ENCODE measurements at places on chromosomes 1 and 21.

- no peak for DNase-seq
Measured at GRCh38 chr1:114173680-114174079, 20.0 kb upstream of the SYT6 start.

- no peak for DNase-seq
Measured at GRCh38 chr1:201295861-201296260, 12.6 kb downstream of the PKP1 start.

DNA sequence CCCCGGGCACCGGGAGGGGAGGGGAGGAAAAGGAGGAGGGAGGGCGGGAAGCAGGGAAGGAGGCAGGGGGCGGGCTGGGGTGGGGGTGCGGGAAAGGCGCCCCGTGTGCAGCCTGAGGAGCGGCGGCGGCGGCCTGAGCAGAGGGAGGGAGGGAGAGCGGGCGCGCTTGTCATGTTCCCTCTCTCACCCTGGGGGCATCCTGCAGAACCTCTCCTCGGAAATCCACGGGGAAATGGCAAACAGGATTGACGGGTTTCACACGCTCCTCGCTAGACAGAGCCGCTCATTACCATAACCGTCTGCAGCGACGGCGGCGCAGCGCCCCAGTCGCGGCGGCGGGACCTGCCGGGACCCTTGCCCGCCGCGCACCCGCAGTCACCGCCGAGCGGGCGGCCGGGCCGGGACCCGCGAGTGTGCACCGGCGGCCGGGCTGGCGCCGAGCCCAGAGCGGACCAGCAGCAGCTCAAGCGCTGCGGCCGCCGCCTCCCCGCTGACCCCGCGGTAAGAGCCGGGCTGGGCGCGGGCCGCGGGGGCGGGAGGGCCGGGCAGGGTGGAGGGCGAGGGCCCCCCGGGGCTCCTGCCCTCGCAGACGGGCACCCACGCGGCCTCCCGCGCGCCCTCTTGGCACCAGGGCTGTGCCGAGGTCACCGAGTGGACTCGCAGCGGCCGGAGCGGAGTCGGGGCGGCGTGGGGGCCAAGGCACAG, at the start of gene SERTAD4:
TSS of gene SERTAD4 (plus strand) at position 286 of the 705 bp plus-strand sequence. CDS start 5,165 bp downstream, outside the sequence.
- DNase-seq, result no peak

GRCh38 chr1:165451691-165452090, 6.8 kb upstream of the RXRG start:
- no peak for DNase-seq

DNA sequence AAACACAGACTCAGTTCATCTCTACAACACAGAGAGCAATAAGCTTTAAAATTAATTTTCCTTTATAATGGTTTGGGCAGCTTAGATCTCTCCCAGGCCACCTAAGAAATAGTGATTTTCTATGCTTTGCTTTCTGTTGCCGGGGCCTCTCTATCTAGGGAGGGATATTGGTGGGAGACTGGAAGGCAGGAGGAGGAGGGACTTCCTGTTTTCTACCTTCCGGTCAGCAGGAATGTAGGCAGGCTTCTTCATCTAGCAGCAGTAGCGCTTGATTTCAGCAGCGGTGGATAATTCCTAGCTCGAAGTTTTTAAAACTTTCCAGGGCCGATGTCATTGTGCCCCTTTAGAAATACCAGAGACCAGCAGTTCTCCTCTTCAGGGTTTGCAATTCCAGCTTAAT, 5.1 kb upstream of the DESI2 start:
- no peak for DNase-seq

DNA sequence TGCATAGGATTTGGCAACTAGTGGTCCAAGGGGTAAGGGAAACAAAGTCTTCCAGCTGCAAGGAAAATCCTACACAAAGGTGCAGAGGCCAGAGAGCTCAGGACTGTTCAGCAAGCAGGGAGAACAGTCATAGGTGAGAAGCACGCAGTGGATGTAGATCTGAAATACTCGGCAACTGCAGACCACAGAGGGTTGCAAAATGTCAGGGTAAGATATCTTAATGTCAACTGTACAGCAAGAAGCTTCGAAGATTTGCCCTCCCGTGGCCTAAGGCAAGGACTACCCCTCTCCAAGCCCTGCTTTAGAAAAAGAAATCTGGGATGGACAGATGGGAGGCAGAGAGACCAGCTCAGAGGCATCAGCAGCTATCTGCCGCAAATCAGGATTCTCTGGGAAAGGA, 153.4 kb upstream of the IRF2BP2 start:
- DNase-seq, result no peak

DNA sequence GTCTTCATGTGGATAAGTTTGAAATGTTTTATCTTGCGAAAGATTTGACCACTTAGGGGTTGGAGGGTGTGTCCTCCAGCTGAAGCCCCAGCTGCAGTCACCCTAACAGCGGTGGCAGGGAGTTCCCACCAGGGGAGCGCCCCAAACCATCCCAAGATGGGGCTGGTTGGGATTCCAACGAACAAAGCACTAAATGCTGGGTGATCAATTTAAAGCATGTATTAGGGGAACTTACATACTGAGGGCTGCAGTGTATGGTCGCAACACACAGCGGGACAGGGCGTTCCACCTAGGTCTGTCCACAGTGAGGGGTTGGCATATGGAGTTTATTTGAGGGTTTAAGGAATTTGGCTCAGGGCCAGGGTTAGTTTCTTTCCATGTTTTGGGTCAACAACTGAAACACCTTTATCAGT, 26.3 kb downstream of the SLC37A1 start:
- DNase-seq, result no peak

- DNase-seq, result peak; percentile 43
Measured at GRCh38 chr1:10378081-10378841, 20.6 kb upstream of the PGD start.

- no peak for DNase-seq
Measured at GRCh38 chr1:9198538-9199361, 35.8 kb upstream of the H6PD start.

- DNase-seq, result no peak
Measured at GRCh38 chr1:24894002-24894401, 36.1 kb downstream of the RUNX3 start.

GRCh38 chr1:1250786-1251284, 4.3 kb upstream of the C1QTNF12 start:
- no peak for DNase-seq

DNA sequence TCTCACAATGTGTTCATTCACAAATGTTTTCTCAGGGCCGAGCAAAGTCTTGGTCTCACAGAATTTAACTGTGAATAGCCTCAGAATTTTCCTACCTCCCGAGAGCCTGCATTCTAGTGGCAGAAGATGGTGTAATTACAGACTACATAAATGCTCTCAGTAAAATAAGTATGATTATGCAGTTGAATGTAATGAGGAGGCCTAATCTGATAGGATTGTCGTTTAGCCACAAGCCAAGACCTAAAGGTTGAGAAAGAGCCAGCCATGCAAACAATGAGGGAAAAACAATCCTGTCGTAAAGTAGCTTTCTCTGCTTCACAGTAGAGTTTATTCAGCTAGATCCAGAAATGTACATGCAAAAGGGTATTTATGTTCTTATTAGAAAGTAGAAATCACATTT, 607.8 kb upstream of the B3GALT2 start:
- no peak for DNase-seq

- DNase-seq, result peak; percentile 77
Measured at GRCh38 chr1:3543076-3544039, 68.0 kb downstream of the MEGF6 start.

- DNase-seq, result no peak
Measured at GRCh38 chr1:56081173-56081572, 498.2 kb downstream of the PLPP3 start.

- DNase-seq, result no peak
Measured at GRCh38 chr1:224493269-224493668, 58.7 kb upstream of the WDR26 start.

DNA sequence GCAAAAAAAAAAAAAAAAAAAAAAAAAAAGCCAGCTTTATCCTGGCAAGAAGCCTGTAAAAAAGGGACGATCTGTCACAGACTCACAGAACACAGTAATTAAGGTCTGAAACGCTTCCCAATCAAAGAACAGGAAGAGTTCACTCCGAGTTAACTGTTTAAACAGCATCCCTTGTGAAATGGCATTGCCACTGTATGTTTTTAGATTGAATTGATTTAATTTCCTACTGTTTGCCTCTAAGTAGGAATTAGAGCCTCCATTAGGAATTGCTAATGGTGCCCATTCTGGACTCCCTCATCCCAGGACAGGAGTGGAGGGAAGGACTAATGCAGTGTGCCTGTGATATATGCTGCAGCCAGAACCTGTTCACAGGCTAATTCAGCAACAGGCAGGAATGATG, 370.8 kb downstream of the RWDD3 start:
- DNase-seq, result no peak

- no peak for DNase-seq
Measured at GRCh38 chr1:247529771-247530355, 6.4 kb downstream of the OR2C3 start.

- no peak for DNase-seq
Measured at GRCh38 chr1:164452549-164452948, 106.4 kb upstream of the PBX1 start.

DNA sequence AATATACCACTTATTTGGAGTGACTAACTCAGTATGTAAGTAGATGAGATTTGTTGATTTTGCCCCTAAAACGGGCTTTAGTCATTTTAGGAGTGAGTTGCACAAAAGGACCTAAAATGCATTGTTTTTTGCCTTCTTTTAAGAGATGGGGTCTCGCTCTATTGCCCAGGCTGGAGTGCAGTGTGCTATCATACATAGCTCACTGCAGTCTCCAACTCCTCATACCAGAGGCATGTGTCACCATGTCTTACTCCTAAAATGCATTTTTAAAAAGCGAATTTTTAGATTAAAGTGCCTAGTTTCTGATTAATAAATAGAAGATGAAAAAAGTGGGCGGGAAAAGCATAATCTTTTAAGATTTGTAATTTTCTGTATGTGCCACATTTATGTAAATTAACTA, 11.5 kb upstream of the NEXN start:
- DNase-seq, result no peak

- no peak for DNase-seq
Measured at GRCh38 chr1:42152119-42152518, 1.1 kb upstream of the GUCA2B start.

DNA sequence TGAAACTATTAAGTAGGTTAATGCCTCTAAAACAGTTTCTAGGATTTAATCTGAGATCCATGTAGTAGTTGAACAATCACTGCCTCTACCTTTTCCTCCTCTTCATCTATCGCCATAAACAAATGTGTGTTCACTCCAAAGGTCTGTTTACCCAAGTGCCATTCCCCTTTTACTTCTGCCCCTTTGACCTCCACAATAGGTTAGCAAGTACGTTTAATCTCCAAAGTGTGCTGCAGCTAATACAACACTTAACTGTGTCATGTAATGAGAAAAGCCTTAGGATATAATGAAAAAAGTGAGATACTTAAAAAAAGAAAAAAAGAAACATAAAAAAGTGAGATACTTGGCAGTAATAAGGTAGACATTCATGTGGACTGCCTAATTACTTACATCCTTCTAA, 28.2 kb downstream of the GPBP1L1 start:
- DNase-seq, result no peak

GRCh38 chr1:63732666-63733065, 41.2 kb upstream of the ROR1 start:
- DNase-seq, result no peak

DNA sequence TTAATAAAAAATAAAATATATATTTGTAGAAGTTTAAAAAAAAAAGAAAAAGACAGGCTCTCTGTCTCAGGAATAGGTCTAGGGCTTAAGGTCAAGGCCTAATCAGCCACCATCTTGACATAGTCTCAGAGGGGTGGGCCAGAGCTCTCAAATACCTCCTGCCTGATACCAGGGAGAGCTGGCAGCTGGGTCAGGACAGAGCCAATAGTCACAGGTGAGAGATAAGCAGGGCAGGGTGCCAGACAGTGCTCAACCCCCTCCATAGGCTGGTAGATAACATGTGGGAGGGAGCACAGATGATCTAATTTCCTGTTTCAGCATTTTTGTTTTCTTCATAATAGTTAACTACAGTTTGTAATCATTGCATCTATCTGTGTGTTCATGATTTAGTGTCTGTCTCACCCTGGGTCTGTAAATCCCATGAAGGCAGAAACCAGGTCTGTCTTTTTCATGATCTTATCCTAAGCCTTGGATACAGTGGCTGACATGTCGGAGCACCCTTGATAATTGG, 152.0 kb upstream of the GRIK3 start:
- DNase-seq, result no peak

- DNase-seq, result no peak
Measured at GRCh38 chr1:91234181-91234580, 170.5 kb downstream of the HFM1 start.

DNA sequence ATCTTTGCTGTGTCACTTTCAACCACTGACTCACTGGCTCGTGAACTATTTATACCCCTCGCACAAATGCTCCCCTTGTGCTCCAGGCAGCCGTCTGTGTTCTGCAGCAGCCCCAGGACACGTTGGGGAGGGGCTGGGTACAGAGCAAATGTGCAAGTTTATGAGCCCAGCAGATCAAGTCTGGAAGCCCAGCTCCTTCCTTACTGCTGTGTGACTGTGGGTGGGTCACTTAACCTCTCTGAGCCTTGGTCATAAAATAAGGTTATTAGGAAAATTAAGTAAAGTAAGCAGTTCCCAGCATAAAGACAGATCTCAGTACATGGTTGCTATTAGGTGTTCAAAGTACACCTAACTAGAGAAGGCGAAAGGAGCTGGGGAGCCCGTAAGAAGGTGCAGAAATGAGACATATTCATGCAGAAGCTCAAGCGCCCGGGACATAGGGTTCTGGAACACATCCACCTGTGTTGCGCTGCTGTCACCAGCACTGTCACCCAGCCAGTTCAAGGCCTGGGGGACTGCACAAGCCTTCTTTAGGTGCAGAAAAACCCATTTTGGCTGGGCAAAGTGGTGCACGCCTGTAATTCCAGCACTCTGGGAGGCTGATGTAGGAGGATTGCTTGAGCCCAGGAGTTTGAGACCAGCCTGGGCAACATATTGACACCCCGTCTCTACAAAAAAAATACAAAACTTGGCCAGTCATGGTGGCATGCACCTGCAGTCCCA, 13.8 kb downstream of the EFHD2 start:
- DNase-seq, result no peak

DNA sequence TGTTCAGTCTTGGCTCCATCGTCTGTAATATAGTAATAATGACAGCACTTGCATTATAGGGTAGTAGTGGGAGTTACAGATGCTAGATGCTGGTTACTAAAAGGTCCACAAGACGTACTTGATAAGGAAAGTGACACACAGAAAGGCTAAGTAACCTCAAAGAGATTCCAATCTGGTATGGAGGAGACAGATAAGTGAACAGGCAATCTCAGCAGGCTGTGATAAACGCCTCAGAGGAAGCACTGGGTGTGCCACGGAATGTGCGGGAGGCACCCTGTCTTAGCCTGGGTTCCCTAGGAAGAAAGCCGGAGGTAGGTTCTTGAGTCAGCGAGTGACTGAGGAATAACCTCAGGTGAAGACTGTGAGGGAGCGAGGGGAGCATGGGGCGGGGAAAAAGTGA, 4.6 kb upstream of the CTPS1 start:
- no peak for DNase-seq

GRCh38 chr1:3042481-3042880, 21.2 kb downstream of the ACTRT2 start:
- DNase-seq, result no peak

GRCh38 chr1:205568469-205569361, 63.1 kb downstream of the ELK4 start:
- no peak for DNase-seq

Measured in astrocyte of the cerebellum (primary cell).